ENCODE measurements at places on chromosomes 11 and 22.
A peak's percentile ranks its signal among the peaks of the same experiment; 100 is the strongest.

DNA sequence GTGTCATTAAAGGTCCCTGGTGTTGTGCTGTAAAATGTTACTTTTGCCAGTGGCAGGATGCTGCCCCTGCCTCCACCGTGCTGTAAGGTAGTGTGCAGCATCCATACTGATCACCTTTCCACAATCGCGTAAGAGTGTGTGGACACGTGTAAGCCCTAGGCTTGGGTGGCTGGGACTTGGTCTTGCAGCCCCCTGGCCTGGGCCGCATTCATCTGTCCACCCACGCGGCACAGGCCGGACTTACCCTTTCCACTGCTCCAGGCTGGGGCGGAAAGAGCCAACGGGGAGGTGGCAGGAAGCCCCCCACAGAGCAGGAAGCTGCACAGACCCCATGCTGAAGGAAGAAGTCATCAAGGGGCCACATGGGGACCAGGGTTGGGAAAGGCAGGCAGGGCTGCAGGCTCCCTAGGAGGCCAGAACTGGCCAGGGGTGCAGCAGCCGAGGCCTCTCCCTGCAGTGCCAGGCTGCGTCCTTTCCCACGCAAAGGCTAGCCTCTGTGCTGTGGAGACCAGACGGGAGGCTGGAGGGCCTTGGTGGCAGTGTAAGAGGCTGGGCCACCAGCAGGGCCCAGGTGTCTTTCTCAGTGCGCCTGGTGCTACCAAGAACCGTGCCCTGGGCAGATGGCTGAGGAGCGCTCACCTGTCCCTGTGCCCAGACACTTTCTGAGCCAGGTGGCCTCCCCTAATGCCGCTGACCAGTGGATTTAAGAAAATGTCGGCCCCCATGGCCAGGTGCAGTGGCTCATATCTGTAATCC, 11.7 kb upstream of the TMEM191C start:
- DNase-seq, result peak; percentile 10

GRCh38 chr11:98710986-98711385, 309.8 kb upstream of the CNTN5 start:
- DNase-seq, result no peak

DNA sequence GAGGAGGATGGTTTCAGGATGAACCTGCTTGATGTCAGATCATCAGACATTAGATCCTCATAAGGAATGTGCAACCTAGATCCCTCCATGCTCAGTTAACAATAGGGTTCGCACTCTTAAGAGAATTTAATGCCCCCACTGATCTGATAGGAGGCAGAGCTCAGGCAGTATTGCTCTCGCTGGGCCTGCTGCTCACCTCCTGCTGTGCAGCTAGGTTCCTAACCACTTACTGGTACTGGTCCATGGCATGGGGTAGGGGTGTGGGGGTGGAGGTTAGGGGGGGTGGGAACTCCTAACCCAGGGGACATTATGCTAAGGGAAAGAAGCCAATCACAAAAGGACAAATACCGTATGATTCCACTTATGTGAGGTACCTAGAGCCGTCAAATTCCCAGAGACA, 256.5 kb downstream of the TENM4 start:
- DNase-seq, result peak; percentile 25

DNA sequence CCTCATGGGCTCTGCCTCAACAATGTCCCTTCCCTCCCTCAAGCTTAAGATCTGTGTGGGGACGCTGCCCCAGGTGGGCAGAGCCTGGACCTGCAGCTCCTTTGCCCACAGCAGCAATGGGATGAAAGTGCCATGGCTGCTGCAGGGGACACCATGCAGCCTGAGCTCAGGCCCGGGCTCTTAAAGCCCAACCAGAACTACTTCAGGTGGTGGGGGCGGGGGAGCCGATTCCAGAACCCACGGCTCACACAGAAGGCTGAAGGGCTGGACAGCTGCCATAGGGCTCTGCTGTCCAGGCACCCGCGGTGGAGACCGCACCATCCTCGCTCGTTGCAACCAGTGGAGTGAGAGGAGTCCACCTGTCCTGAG, 12.5 kb downstream of the CHID1 start:
- peak; percentile 55 for DNase-seq

GRCh38 chr11:126417091-126417862, 61.8 kb downstream of the ST3GAL4 start:
- no peak for DNase-seq

- no peak for DNase-seq
Measured at GRCh38 chr11:40797981-40798380, 661.5 kb downstream of the LRRC4C start.

- DNase-seq, result no peak
Measured at GRCh38 chr11:12160680-12161079, 50.3 kb downstream of the MICAL2 start.

Data from WTC11 (cell line).